ENCODE measurements at places on chromosomes 4 and X. TPM values are rescaled to one million over a fixed set of nuclear protein-coding genes. Genes with fewer than 3 reads are reported as not detected.

UGT2B10 gene
- total RNA-seq = not detected

NUP62CL gene
- 1.0 TPM for total RNA-seq

ODAM gene
- not detected for total RNA-seq

JADE1 gene
- 41.0 TPM for total RNA-seq

IKBKG gene
- total RNA-seq = 45.1 TPM

TXK gene
- total RNA-seq = 6.8 TPM

WNK3 gene
- not detected for total RNA-seq

POLN gene
- 4.0 TPM for total RNA-seq

NOX1 gene
- not detected for total RNA-seq

CXCL1 gene
- total RNA-seq = not detected

PPAT gene
- 32.9 TPM for total RNA-seq

MEPE gene
- total RNA-seq = not detected

HSD17B11 gene
- 27.8 TPM for total RNA-seq

SHROOM2 gene
- total RNA-seq = not detected

All from T-helper 2 cell treated with Interferon-gamma antibody and Interleukin-4, amounts not matched to agents 100 ng/mL and 5 ng/mL, for 36 hours (primary cell).